ENCODE measurements at places on chromosomes 5 and 9.

- no peak for DNase-seq
Observed at GRCh38 chr9:126317513-126317912, 9.1 kb upstream of the MVB12B start.

DNA sequence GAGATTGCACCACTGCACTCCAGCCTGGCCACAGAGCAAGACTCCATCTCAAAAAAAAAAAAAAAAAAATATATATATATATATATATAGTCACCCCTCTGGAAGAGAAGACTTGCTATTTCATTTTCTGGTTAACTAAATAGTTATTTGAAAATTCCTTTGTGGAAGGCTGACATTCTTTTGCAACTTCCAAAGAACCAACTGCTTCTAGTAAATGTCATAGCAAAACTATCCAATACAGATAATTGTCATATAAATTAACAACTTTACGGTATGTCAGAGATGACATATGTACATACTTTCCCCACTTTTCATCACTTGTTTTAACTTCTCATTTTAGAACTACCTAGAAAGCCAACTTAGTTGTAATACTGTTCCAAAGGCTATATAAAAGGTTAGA is 50.9 kb downstream of the PRUNE2 start:
- DNase-seq, result no peak

DNA sequence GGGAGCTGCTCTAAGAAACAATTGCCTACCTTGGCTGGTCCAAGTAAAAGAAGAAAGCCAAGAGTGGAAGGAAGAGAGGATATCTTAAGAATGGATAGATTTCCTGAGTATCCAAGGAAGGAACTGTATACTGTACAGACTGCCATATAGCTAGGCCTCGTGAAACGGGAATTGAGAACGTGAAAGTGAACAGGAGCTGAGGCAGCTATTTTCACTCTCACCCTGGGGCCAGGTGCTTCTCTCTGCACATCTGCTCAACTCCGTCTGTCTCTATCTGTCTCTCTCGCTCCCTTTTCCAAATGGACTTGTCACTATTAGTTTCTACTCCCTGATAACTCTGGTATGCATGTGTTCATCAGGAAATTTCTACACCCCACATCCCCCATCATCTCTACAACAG is 35.9 kb upstream of the TESK1 start:
- no peak for DNase-seq

- DNase-seq, result no peak
Observed at GRCh38 chr9:122128969-122129343, 30.6 kb downstream of the NDUFA8 start.

DNA sequence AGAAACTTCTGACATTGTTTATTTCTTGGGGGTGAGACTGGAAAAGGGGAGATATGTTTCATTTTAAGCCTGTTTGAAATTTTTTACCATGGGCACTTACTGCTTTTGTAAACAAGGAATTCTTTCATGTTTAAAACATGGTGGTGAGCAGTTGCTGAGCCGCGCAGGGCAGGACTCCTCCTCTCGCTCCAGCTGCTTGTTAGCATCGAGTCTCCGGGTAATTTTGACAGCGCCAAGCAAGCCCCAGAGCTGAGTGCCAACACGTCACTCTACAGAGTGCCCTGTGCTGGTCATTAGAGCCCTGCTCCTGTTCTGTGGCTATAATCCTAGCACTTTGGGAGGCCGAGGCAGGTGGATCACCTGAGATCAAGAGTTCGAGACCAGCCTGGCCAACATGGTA is 116.5 kb upstream of the MSX2 start:
- DNase-seq, result no peak

DNA sequence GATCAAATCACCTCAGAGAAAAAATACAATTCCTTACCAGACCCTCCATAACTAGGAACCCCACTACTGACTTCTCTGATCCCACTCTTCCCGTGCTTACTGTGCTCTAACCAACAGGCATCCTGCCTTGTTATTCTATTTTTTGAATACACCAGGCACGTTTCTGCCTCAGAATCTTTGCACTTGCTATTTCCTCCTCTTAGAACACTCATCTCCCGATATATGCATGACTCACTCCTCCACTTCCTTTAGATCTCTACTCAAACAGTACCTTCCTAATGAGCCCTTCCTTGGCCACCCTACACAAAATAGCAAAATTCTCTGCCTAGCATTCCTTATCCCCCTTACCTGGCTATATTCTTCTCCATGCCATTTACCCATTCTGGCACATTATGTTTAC is 43.9 kb downstream of the MAPKAP1 start:
- no peak for DNase-seq

GRCh38 chr9:86534572-86535258 is 180.5 kb upstream of the TUT7 start:
- DNase-seq, result no peak

DNA sequence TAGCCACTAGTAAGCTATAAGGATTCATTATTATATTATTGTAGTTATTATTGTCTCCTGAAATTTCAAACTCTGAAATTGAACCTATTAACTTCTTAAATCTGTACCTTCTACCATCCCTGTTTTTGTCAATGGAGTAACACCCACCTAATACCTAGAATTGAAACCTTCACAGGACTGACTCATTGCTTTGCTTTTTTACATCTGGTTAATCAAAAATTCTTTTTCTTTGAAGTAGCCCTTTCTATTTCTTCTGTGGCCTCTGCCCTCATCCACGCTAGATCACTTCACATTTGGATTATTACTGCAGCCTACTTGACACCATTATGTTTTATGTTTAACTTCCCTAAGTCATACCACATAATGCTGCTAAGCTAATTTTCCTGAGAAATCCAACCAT is 35.6 kb downstream of the RBM27 start:
- DNase-seq, result no peak

GRCh38 chr5:151078490-151079262 is 2.2 kb downstream of the TNIP1 start:
- DNase-seq, result no peak

DNA sequence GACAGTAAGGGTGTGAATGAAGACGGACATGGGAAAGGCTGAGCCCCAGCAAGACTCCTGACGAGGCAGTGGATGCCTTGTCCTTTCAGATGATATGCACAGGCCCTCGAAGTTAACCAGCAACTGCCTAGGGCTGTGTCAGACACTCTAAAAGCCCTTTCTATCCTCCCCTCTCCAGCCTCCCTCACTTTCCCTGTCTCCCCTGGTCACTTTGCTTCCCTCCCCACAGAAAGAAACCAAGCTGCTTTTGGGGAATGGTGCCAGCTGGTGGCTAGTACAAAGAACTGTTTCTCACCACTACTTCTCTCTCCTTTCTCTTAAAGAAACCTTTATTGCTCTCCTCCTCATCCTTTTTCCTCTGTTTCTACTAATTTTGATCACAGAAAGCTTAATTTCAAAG is 21.4 kb downstream of the LHFPL2 start:
- no peak for DNase-seq

GRCh38 chr9:76651119-76651705 is 113.0 kb upstream of the PCA3 start:
- DNase-seq, result no peak
